ENCODE measurements at places on chromosomes 6 and 20.

GRCh38 chr20:8527998-8528723, 396.1 kb downstream of the PLCB1 start:
- DNase-seq, result no peak

- no peak for DNase-seq
Observed at GRCh38 chr6:17556014-17556413, 44.1 kb upstream of the FAM8A1 start.

GRCh38 chr20:25139029-25139705, 56.3 kb upstream of the ENTPD6 start:
- DNase-seq, result no peak

DNA sequence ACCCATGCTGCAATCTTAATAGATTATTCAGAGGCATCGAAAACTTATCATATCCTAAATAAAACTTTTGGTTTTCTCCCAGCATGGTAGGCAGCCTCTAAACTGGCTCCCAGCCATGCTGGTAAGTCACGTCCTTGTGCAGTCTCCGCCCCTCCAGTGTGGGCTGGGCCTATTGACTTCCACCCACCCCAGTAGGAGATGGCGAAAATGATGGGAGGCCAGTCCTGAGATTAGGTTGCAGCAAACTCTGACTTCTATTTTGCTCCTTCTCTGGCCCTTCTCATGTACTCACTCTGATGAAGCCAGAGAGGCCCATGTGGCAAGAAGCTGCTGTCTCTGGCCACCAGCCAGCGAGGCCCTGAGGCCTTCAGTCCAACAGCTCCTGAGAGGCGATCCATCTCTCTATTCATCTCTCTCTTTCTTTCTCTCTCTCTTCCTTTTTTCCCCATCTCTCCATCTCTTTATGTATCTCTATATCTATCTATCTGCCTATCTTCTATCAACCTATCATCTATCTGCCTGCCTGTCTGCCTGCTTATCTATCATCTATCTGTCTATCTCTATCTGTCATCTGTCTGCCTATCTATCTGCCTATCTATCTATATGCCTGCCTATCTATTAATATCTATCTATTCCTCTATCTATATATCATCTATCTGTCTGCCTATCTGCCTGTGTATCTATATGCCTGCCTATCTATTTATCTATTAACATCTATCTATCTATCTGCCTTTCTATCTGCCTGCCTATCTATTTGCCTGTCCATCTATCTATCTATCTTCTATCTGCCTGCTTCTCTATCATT, 52.7 kb upstream of the STX16 start:
- no peak for DNase-seq

DNA sequence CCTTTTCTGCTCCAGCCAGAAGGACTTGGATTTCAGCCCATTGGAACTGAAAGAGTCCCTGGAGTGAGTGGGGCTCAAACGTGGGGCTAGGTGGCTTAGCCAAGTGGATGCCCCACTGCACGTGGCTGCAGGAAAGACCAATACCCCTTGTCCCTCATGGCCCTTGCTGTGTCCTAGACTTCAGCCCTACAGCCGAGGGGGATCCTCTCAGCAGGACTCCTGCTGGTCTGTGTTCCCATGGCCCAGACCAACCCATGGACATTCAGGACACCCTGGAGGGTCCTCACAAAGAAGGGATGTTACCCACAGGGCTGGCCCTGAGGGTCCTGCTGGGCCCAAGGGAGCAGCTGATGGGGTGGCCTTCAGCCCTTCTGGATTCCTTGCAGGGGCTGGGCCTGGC, 30.0 kb upstream of the PHACTR3 start:
- no peak for DNase-seq

DNA sequence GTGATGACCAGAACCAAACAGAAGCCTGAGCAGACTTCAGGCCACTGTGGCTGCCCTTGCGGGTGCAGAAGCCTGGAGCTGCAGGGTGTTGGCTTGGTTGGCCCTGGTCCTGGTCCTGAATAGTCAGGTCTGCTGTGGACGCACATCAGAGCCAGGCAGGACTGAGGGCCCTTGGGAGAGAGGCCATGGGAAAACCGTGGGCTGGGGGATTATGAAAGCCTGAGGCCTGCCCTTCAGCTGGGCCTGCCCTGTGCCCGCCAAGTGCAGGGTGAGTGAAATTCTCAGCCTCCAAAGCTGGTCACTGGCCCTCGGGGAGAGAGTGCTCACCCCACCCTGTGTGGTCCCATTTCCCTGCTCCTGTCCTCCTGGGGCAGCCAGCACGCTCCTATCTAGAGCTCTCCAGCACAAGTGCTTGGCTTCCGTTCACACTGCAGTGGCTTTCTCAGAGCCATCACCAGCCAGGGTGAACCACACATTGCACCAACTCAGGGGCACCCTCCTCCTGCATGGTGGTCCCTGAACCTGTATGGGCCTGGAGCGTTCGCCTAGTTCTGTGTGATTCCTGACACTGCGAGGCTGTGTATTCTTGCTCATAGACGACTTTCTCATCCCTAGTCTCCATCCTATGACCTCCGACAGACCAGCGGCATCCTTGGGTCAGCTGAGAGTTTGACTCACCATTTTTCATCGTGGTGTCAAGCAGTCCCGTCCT, 146.1 kb downstream of the TTLL2 start:
- DNase-seq, result no peak

DNA sequence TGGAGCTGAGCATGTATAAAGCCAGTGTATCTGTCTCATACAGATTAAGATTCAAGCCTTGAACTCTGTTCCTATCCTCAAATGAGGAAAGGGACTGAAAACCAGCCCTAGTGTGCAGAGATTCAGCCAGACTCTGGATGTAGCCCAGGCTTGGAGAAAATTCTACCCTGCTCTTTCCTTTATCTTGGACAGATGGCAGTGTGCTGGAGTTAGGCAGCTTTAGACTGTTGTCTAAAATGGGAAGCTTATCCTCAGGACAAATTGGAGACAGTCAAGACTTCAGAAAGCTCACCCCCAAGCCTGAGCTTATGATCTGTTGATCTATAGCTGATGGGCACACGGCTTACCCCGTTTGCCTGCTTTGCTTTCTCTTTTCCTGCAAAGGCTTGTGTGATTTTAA, 1057.6 kb downstream of the KIF16B start:
- DNase-seq, result no peak
